ENCODE measurements at places on chromosomes 11 and 22. TPM values are rescaled to one million over a fixed set of nuclear protein-coding genes. Genes with fewer than 3 reads are reported as not detected.

Gene RNF214
- total RNA-seq, result 45.0 TPM

Gene CRYBB2
- not detected for total RNA-seq

- H3K27ac ChIP-seq, result no peak overlapping the region
- no peaks in the 10 kb centered on the region for H3K27me3 ChIP-seq
- H3K4me3 ChIP-seq, result no peak overlapping the region
- peaks cover 2% of the 10 kb centered on the region for H3K36me3 ChIP-seq
These were observed 4.4 kb upstream of the DDX17 start for GRCh38 chr22:38510416-38510970.

DNA sequence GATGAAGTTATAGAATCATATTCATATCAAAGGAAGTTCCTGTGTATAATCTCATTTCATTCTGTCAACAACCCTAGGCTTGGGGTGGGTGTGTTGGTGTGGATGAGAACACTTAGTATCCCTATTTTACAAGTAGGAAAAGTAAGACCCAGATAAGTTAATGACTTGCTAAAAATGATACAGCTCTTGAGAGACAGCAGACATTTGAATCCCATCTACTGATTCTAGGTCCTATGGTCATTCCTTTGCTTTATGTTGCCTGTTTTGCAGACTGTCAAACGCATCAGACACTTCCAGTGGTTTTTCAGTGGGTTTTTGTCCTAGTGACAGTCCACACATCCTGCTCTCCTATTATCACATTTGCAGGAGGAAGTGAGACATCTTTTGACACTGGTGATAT, 153.1 kb downstream of the TEAD1 start:
- H3K36me3 ChIP-seq, result no peaks in the 10 kb centered on the region
- no peak for DNase-seq
- peak overlapping the region; percentile 99 for H3K27ac ChIP-seq
- no peaks in the 10 kb centered on the region for H3K27me3 ChIP-seq

GRCh38 chr11:83611031-83611430, 324.9 kb upstream of the CCDC90B start:
- H3K27me3 ChIP-seq, result no peaks in the 10 kb centered on the region
- no peaks in the 10 kb centered on the region for H3K36me3 ChIP-seq
- H3K27ac ChIP-seq, result no peak overlapping the region
- no peak overlapping the region for H3K4me3 ChIP-seq
